Stimulated activated CD8-positive, alpha-beta memory T cell treated with anti-CD3 and anti-CD28 coated beads, Interleukin-4, amount 100 ng/mL, for 1 hour (primary cell): ENCODE measurements at places on chromosomes 2 and 18.

DNA sequence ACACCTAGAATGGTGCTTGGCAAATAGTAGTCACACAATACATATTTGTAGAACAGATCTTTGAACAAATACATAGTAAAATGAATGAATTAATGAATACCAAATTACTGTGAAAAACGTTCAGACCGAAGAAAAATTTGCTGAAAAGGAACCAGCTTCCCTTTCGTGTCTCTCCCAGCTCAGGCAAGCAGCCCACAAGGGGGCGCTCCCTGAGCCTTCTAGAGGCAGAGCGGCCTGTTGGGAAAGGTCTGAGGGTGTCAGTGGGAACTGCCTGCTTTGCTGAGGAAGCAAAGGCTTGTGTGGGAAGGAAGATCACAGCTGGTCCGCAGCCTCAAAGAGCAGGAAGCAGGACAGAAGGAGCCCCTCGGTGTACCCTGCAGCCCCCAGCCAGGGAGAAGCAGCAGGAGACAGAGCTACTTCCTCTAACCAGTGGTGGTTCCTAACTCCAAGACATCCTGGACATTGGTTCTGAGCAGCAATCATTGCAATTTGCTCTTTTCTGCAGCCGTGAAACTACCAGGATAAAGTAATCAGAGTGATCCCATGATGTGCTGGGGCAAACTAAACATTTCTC lies 231.1 kb downstream of the ANKRD30B start:
- no peak for DNase-seq

DNA sequence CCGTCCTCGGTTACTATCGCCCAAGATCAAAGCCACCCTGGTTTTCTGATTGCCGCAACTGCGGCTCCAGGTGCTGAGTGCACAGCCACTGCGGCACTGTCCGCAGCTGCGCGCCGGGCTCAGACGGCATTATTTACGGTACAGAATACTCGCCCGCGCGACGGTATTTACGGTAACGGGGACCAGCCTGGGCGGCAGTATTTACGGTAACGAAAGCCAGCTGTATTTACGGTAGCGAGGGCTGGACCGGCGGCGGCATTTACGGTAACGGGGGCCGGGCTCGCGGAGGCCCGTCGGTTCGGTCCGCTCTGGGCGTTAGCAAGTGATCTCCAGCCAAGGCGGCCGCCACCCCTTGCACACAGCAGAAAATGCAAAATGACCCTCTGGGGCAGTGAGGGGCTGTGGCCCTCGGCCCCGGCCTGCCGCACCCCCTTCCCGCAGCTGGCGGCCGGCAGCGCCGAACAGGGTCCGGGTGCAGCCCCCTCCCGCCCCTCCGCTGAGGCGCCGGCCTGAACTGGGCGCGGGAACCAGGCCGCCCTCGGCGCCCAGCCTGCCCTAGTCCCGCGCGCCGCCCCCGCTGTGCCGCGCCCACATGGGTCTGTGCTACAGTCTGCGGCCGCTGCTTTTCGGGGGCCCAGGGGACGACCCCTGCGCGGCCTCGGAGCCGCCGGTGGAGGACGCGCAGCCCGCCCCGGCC lies at the start of gene GNAL:
GNAL (plus strand) TSS at position 293 of the 697 bp plus-strand sequence; CDS start at position 593, 300 bp downstream.
- DNase-seq = no peak

GRCh38 chr2:235170536-235171521 lies 219.0 kb downstream of the SH3BP4 start:
- DNase-seq = no peak

- DNase-seq = no peak
These were observed 47.9 kb upstream of the ACMSD start for GRCh38 chr2:134790487-134790886.

- DNase-seq = no peak
These were observed 66.2 kb downstream of the HNMT start for GRCh38 chr2:138030459-138030858.

DNA sequence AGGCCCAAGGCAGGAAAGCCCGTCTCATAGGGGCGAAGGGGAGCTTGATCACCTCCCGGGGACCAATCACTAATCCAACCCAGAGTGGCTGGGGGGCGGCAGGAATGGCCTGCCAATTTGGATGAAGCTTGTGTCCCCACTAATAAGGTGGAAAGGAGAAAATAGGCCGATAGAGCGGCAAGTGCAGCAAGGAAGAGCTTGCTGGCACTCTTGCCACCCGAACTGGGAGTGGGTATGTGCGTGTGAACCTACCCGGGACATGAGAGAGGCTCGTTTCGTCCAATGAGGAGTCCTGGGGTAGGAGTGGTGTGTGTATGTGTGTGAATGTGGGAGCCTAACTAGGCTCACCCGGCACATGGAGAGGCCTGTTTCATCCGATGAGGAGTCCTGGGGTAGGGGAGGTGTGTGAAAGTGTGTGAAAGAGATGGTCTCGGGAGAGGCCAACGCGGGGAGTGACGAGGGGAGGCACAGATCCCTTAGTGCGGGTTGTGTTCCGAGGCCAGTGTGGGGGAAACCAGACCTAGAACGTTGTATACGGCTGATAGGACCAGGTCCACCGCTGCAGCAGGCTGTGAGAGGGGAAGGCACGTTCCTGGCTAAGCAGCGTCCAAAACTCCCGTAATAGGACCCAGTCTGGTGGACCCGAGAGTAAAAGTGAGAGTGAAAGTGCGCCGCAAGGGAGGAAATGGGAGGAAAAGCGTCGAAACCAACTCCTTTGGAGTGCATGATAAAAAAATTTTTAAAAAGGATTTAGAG lies 47.1 kb upstream of the SELENOI start:
- no peak for DNase-seq
